ENCODE measurements at places on chromosomes 4 and X. TPM values are rescaled to one million over a fixed set of nuclear protein-coding genes. Genes with fewer than 3 reads are reported as not detected.

The TMEM156 gene
- polyA plus RNA-seq = 9.1 TPM

The FABP2 gene
- polyA plus RNA-seq = 110 TPM

DNA sequence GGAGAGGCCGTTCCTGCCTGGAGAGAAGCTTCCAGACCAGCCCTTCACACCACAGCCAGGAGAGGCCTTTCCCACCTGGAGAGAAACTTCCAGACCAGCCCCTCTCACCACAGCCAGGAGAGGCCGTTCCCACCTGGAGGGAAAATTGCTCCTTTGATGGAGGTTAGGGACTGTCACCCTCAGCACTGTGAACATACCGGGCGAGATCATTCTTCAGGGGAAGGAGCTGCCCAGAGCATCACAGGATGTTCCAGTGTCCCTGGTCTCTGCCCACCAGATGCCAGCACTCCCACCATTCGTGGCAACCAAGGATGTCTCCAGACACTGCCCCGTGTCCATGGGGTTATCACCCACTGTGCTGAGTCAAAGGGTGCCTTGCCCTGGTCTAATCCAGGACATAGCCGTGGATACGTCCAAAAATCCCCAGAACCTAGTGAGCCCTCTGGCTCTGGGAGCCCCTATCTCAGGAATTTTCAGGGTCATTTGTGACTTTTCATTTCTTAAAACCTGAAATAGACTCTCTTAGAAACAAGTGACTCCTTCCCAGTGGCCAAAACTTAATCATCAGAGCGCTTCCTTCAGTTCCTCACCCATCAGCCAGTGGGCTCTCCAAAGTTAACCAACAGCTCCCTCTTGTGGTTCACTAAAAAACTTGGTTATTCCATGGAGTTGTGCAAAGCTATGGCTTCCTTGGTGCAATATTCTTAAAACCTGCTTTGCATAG, 80.2 kb downstream of the CRMP1 start:
- no peak overlapping the region for H3K4me3 ChIP-seq
- peaks cover 25% of the 10 kb centered on the region for H3K36me3 ChIP-seq
- H3K27ac ChIP-seq = peak overlapping the region; percentile 67
- H3K27me3 ChIP-seq = no peaks in the 10 kb centered on the region
- DNase-seq = peak; percentile 64

DNA sequence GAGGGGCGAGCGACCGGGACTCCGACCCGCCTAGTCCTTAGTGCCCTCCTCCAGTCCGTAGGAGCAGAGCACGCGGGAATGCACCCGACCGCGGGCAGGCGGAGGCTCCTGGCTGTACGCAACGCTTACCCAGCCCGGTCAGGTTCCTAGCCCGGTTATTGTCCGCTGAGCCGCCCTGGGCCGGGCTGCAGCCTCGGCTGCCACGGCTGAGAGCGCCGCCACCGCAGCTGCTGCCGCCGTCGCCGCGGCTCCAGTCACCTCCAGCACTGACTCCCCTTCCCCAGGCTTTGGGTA, at the start of gene AMER1:
Gene AMER1, minus strand, starts transcription at position 268 of the 294 bp plus-strand sequence. CDS start 12,422 bp downstream, outside the sequence.
- H3K36me3 ChIP-seq = no peaks in the 10 kb centered on the region
- no peak for DNase-seq
- no peaks in the 10 kb centered on the region for H3K27me3 ChIP-seq

GRCh38 chrX:3166670-3167455, 125.6 kb downstream of the ARSF start:
- no peaks in the 10 kb centered on the region for H3K36me3 ChIP-seq
- no peaks in the 10 kb centered on the region for H3K4me1 ChIP-seq
- H3K27me3 ChIP-seq = no peaks in the 10 kb centered on the region
- no peak overlapping the region for H3K27ac ChIP-seq
- no peak overlapping the region for H3K4me3 ChIP-seq
- no peak for DNase-seq

DNA sequence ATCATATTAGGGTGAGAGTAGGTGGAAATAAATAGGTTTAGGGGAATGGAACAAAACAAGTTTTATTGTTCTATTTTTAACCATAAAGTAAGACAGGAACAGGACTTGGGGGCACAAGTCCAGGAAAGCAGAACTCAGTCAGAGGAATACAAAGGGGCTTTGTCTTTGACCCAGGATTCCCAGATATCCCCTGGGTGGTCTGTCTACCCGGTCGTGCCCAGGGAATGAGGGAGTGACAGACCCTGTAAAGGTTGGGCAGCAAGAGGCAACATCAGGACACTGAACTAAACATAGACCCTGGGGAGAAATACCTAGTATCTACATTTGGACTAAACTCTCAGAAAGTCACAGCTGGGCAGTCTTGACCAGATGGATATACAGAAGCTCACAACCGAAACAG, 50.6 kb downstream of the PTCHD1 start:
- peak overlapping the region; percentile 67 for H3K27ac ChIP-seq
- no peak overlapping the region for H3K4me3 ChIP-seq
- DNase-seq = no peak
- peaks cover 42% of the 10 kb centered on the region for H3K4me1 ChIP-seq

GRCh38 chr4:38092701-38093100, 132.5 kb downstream of the PTTG2 start:
- H3K4me1 ChIP-seq = peaks cover 29% of the 10 kb centered on the region
- no peaks in the 10 kb centered on the region for H3K27me3 ChIP-seq
- DNase-seq = no peak

Measured in sigmoid colon (tissue), 7 donors.